ENCODE measurements at places on chromosomes 4 and X. TPM values are rescaled to one million over a fixed set of nuclear protein-coding genes. Genes with fewer than 3 reads are reported as not detected.
A peak's percentile ranks its signal among the peaks of the same experiment; 100 is the strongest.

DNA sequence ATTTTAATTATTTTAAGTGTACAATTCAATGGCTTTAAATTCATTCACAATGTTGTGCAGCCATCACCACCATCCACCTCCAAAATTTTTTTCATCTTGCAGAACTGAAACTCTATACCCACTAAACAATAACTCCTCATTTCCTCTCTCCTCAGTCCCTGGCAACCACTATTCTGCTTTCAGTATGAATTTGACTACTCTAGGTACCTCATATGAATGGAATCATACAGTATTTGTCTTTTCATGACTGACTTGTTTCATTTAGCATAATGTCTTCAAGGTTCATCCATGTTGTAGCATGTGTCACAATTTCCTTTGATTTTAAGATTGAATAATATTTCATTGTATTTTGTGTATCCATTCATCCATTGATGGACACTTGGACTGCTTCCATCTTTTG is 46.9 kb downstream of the KIF4A start:
- DNase-seq = no peak

Gene GLRA2
- total RNA-seq = not detected

DNA sequence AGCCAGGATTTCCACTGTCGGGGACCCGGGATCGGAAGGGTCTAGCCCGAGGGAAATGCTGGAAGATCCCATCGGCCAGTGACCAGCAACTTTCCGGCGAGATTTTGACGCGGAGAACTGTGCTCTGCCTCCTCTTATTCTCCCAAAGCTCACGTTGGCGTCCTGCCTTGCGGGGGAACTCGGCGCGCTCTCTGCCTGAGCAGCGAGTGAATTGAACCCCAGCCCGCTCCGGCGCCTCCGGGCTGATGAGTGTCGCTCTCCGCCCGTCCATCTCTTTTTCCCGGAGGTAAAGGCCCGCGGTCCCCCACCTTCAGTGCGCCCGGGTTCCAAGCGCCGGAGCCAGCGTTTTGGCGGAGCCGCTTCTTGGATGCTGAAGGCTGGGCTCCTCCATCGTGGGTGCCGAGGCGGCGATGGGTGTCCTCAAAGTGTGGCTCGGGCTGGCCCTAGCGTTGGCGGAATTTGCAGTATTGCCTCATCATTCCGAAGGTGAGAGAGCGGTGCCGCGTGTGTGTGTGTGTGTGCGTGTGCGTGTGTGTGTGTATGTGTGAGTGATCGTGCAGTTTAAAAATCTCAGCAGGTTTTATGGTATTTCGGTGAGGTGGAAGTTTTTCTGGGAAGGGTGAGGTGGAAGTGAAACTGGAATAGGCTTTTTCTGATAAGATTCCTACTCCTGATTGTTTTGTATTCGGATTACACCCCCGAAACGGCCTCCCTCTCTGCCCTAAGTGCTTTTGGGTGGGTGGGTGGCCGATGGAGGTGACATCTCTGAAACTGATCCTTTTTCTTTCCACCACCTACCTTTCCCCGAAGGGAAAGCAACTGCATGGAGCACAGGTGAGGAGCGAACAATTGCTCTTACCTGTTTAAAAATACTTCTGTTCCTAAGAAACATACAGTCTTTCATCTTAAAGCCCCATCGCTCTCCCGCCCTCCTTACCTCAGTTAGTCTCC is 752 bp downstream of the FRAS1 start:
- no peak for DNase-seq

DNA sequence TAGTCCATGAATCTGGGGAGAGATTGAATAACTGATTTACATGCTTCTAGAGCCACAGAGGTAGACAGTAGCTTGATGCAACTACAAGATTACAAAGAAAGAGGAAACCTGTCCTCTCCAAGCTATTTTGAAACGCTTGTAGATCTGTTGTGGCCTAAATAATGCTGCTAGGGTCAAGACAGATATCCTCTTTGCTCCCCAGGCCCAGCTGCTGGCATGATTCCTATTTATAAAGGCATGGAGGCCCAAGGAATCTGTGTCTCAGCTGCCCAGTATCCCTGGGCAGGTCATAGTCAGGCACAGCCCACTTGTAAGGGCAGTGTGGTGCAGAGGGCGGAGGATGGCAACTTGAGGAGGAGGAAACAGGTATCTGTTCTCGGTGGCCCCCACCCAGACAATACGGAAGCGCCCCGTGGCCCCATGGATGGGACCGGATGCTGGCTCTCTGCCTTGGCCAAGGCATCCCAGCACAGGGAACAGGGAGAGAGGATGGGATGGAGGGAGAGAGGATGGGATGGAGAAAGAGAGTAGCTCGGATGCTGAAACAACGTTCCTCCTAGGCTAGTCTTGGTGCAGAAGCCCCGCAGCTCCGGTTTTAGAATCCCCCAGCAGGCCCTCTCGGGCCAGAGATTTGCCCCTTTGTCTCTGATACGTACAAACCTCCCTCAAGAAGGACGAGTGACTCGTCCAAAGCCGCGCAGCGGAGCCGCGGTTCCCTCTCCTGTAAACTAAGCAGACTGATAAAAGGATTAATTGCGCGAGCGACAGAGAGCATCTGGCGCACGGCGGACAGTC is 767 bp upstream of the SMIM20 start:
- DNase-seq = no peak

Gene TMEM271
- not detected for total RNA-seq

DNA sequence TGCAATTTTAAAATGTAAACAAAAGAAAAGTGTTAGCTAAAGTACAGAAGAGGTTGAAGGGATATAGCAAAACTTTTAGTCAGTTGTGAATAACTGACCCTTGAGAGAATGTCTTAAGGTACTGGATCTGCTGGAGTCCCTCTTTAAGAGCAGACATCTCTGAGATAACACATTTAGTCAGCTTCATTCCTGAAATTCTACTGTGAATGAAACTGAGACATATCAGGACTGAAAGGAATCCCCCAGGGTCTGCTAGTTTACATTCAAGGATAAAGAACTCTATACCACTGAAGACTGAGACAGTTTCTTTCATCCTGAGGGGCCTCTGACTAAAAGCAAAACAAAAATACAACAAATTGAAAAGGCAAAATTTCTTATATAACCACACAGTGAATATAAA is 54.4 kb downstream of the PGRMC1 start:
- no peak for DNase-seq

GRCh38 chr4:174398728-174399127 is 115.0 kb downstream of the CEP44 start:
- DNase-seq = no peak

Gene EMCN
- 0.34 TPM for total RNA-seq

- DNase-seq = no peak
Observed at GRCh38 chr4:6472008-6472386, 417 bp downstream of the PPP2R2C start.

DNA sequence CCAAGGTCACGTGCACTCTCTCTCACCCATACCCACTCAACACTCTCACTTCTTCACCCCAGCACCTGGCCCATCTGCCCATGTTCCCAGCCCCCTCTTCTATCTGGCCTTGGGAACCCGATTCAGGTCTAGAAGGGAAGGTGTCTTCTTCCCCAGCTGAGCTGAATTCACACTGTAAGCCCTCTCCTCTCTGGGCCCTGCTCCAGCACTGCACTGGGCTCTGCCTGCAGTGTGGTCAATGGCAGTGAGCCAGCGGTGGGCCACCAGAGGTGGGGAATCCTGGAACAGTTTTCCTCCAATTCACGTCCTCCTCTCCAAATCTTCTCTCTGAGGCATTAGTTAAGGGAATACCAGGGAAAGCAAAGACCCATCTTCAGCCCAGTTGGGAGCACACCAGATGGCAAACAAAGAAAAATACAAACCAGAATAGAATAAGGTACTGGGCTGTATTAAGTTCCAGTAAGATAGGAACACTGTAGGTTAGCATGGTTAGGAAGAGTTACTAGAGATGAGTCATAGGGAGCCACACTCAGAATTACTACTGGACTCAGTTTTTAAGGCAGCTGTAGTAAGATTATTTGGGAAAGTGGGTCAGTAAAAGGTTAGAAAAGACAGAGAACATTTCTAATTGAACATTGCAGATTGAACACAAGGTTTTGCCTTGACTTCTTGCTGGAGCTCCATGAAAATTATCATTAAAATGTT is 5.0 kb downstream of the AWAT2 start:
- no peak for DNase-seq

Gene BEX1
- 40.2 TPM for total RNA-seq

- DNase-seq = peak; percentile 23
Observed at GRCh38 chr4:66294638-66295037, 624.3 kb upstream of the EPHA5 start.

Gene IDH3G
- total RNA-seq = 80.6 TPM

DNA sequence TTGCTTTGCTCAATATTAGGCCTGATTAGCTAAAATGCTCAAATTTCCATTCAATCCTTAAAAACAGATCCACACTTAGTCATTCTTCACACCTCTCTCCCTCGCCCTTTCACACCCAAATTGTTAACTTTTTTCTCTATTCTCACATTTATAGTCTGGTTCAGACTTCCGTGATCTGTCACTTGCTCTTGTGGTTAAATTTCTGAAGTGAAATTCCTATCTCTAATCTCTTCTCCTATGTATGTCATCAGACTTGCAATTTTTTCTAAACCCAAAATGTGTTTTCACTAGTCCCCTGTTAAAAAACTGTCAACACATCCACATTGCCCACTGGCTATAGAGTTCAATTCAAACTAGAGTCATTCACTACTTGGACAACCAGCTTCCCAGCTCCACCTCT is 63.2 kb downstream of the SNCA start:
- no peak for DNase-seq

GRCh38 chr4:124943938-124944337 is 231.4 kb upstream of the ANKRD50 start:
- DNase-seq = no peak

Gene CSAG3
- not detected for total RNA-seq

DNA sequence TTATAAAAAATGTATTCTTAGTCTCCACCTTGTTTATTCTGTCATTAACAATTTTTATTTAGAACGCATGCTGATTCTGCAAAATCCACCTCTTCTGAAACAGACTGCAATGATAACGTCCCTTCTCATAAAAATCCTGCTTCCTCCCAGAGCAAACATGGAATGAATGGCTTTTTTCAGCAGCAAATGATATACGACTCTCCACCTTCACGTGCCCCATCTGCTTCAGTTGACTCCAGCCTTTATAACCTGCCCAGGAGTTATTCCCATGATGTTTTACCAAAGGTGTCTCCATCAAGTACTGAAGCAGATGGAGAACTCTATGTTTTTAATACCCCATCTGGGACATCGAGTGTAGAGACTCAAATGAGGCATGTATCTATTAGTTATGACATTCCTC is 75.6 kb upstream of the SMARCA5 start:
- no peak for DNase-seq

GRCh38 chr4:113109106-113109718 is 59.8 kb downstream of the ANK2 start:
- no peak for DNase-seq

DNA sequence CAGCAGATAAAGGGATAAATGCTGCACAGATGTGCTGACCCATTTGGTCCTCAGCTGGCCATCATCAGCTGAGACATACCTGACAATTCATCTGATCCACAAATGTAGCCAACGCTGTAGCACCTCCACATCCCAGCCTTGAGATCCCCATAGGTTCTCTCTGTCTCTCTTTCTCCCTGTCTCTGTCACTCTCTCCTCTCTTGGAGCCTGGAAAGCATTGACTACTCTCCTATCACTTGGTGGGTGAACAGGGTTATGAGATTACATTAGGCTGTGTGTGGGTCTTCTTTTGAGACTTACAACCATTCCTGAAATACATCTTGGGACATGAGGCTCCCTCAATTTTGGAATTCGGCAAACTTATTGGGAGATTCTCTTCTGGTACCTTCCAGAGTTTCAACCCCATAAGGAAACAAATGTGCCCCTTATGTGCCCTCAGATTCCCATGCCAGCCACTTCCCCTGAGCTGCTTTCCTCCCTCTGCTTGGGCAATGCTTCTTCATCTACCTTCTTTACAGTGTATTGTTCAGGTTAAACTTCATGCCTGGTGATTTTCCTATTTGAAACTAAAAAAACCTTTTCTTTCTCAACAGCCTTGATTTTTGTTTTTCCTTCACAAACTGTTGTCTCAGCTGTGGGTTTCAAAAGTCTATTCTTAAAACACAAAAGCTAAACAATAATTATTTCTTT is 29.1 kb upstream of the FGF2 start:
- DNase-seq = no peak

Gene PDE6B
- 19.7 TPM for total RNA-seq

DNA sequence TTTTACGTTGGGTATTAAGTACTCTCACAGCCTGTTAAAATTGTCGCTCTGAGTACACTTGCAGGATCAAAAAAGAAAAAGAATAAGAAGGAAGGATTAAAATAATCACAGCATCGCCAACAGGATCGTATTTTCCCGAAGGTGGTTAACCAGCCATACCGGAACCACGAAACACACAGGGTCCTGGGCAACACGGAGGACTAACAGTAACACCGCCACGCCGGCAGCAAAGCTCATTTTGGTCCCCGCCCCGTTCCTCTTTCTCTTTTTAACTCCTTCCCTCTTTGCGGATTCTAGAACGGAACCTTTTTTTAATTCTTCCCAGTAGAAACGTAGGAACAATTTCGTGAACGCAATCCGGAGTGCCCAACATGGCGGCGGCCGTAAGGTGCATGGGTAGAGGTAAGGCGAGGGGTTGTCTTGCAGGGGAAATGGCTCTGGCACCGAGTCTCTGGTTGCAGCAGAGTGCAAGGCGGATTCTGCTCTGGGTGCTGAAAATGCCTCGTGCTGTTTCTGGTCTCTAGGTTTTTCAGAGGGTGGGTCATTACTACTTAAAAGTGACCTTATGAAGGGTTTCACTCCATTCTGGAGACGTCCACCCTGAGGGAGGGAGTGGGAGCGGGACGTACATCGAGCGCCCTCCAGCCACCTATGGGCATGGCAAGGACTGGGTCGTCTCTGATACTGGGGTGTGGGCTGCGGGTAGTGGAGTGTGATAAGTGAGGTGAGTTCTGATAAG is at the start of gene MRPL1:
TSS of gene MRPL1 (plus strand) at position 353 of the 739 bp plus-strand sequence. CDS start at position 372, 19 bp downstream.
- DNase-seq = peak; percentile 74

Gene FAM133A
- total RNA-seq = under 0.01 TPM

- DNase-seq = no peak
Observed at GRCh38 chr4:99649778-99650177, 7.8 kb downstream of the C4orf54 start.

DNA sequence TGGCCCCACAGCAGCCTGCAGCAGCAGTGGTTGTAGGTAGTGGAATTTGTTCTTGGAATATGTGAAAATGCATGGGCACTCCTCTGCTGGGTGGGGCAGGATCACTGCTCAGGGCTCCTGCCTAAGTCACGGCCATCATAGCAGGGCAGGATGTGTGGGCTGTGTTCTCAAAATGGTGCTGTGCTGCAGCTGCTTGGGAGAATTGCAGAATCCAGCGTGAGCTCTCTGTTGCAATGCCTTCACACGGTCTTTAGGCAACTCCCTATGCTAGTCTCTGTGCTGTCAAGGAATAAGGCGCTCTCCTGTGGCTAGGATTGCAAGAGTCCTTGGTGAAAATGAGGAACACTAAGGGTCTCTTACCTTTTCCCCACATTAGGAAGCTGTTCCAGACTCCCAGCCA is 42.9 kb downstream of the F8 start:
- DNase-seq = no peak

- no peak for DNase-seq
Observed at GRCh38 chr4:94758700-94759399, 1.1 kb downstream of the BMPR1B start.

Gene NUP62CL
- 1.8 TPM for total RNA-seq

Measured in kidney epithelial cell (primary cell).